ENCODE measurements at places on chromosomes 12 and 14.
A peak's percentile ranks its signal among the peaks of the same experiment; 100 is the strongest.

GRCh38 chr14:68694516-68695235 lies 98.2 kb downstream of the ZFP36L1 start:
- no peak for DNase-seq

- DNase-seq = peak; percentile 90
These were observed at the start of gene CDH24 for GRCh38 chr14:23056956-23057756. Gene CDH24, minus strand, starts transcription at chr14:23057520. Its CDS starts 1,787 bp downstream, at chr14:23055733.

DNA sequence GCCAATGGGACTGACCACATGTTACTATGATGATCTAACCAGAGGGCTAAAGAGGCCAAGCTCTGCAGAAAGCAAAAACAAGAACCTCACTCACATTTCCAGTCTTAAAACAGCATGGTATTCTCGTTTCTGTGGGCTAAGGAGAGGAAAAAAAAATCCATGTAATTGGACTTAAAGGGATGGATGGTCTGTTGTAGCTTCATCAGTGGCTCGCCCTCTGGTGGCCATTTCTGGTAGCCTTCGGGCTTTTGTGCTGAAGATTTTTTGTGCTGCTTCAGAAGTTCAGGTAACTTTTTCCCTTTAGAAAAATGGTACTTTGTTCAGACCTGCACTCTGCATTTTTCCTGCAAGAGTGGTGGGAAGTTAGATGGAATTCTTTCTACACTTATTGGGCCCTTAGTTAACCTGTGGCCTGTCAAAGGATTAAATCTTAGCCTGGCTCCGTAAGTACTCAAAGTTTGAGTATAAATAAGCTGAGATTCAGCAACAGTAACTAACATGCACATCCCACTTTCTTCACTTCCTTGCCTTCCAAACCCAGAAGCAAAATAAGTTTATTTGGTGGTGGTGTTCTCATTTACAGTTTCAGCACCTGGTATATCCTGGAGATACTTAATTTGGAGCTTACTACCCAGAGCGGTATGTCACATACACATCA lies 22.3 kb downstream of the DCAF4 start:
- peak; percentile 66 for DNase-seq

DNA sequence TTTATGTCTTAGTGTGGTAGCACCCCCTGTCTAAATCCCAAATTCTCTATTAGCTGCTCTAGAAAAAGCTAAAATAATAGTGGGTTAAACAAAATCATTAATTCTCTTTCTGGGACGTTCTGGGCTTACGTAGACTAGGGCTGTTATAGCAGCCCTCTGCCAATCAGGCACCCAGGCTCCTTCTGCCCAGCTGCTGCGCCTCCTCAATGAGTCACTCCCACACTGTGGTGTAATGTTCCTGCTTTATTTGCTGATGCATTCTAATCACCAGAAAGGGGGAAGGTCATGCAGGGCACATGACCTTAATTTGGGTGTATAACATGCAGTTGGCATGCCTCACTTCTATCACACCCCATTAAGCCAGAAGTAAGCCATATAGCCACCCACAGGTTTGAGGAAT lies 294.5 kb downstream of the GALC start:
- no peak for DNase-seq

DNA sequence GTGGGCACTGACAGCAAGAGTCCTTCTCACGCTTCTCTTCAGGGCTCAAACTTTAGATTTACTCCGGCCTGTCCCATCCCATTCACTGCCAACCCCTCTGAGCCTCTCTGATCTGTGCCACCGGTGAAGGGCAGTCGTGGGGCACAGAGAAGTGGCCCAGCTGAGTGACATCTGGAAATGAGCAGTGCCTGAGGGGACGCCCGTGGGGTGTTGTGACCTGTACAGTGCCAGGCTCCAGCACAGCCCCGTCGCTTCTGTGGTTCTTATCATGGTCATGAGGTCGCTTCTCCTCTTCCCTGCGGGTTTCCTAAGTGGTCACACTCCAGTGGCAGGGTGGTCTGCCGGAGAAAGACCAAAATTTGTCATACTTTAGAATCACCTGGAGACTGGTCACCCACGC lies 4.1 kb downstream of the BDKRB2 start:
- no peak for DNase-seq

- no peak for DNase-seq
These were observed 166.2 kb downstream of the PAX9 start for GRCh38 chr14:36827861-36828260.

DNA sequence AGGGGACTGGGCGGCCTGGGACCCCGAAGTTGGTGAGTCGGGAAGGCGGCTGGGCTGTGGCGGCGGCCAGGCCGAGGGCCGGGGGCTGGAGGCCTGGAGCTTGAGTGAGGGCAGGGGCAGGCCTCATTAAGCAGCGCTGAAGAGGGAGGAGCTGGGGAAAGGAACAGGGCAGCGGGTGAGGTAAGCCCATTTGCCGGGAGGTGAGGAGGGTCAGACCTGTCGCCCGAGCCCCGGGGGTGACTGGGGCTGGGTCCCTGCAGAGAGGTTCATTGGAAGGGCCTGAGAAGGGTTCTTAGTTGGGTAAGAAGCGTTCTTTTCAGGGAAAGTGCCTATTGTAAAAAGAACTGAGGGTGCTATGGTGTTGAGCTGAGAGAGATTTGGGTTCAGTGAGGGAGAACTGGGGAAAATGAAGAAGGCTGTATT lies 441 bp downstream of the RAB5B start:
- DNase-seq = peak; percentile 43

GRCh38 chr12:116492703-116493324 lies 66.4 kb upstream of the MAP1LC3B2 start:
- DNase-seq = peak; percentile 73

DNA sequence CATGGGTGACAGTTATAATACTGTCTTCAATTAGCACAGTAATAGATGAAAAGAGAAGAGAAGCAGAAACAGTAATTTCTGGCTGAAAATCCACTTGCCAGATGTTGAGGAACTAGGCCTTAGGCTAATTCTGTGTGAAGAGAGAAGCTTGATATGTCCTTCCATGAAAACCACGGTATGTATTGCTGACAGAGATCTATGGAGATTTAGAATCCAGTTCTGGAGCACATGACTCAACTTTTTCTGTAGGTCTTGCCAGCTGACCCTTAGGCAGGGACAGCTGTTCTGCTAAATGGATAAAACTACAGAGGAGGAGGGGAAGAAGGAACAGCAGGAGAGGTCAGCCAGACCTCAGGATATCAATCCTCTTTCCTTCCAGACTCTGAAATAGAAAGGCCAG lies 211.5 kb downstream of the PRKD1 start:
- no peak for DNase-seq
